ENCODE measurements at places on chromosomes 4 and X.

GRCh38 chr4:74431113-74431826 lies 13.7 kb upstream of the AREG start:
- DNase-seq = no peak

- no peak for DNase-seq
Observed at GRCh38 chr4:16289897-16290554, 63.8 kb upstream of the TAPT1 start.

DNA sequence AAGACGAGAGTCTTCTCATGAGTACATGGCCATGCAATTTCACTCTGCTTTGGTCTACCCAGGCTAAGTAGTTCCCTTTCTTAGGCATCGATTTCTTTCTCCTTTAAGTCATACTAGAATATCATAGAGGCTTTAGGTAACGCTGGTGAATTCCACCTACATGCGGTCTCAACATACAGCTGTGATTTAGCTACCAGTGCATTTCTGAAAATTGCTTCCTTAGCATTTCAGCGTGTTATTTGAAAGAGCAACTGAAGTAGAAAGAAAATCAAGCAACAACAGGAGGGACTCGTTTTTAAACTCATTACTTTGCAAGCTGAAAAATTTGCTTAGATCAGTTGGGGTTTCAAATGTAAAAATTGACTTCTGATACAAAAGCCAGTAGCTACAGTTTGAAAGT lies 48.1 kb upstream of the RASGEF1B start:
- DNase-seq = no peak

GRCh38 chr4:88503344-88503743 lies 20.2 kb downstream of the PYURF start:
- DNase-seq = no peak

GRCh38 chr4:151667048-151667447 lies 93.8 kb downstream of the GATB start:
- DNase-seq = no peak

DNA sequence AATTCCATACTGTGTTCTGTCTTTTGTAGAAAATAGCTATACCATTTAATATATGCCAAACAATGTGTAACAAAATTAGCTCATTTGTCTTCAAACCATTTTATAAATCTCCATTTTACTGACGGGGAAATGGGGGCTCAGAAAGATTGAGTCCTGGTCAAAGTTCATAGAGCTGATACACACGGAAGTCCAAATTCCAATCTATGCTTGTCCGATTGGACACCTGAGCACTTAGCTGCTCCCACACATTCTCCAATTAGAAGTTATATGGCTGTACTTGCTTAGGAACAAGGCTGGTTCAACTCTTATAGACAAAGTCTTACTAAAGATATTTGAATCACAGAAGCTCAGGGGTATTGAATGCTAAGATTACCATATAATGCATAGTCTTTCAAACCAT lies 185.2 kb downstream of the ANKRD50 start:
- DNase-seq = no peak

DNA sequence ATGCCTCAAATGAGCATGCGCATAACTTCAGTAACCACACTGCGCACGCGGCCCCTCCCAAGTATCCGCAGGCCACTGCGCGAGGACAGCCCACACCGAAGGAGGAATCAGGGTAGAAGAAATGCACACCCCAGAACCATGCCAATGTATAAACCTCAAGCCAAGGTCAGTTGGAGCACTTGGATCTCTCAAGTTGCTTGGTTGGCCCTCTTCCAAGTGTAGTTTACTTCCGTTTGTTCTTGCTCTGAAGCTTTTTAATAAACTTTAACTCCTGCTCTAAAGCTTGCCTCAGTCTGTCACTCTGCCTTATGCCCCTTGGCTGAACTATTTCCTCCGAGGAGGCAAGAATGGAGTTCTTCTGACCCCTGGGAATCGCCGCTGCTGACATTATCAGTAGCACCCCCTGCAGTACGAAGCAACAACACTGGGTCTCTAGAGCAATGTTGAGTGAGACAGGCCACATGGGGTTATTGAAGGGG lies 22.0 kb upstream of the SPINK2 start:
- DNase-seq = no peak

DNA sequence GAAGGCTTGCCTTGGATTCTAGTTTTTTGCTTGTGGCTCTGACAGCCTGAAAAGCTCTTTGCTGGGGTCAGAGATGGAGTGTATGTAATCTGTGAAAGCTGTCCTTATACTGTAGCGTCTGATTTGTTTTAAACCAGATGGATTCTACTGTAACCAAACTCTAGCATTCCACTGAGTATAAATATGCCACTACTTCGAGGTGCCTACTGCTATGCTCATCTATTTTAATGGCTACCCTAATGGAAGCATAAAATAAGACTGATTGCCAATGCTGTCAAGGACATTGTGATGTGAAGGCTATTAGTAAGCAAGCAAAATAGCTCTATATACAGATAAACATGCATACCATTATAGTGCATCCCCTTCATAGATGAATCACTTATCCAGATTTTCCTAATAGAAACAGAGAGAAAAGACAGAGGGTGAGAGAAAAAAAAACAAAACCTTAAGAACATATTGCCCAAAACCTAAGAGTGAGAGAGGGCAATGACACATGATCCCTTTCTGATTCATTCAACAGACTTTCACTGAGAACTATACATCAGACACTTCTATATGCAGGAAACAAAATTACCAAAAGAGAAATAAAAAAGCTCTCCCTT lies 1025.8 kb upstream of the LCORL start:
- no peak for DNase-seq

DNA sequence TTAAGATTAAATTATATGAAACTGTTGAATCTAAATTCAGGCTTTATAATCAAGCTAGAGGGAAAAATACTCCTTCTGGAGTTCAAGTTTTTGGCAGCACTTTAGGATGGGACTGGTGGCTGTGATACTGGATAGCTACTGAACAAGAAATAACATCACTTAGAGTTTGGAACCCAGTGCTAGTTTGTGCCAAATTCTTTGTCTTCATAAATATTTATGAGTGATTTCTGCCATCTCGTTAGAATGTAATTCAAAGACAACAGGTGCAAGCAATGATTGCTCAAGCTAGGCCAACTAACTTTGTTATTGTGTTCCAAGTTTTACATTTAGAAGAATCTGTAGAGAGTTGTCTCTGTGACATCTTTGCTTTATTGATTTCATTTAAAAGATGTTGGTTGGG lies 417.9 kb downstream of the FAT4 start:
- DNase-seq = no peak

DNA sequence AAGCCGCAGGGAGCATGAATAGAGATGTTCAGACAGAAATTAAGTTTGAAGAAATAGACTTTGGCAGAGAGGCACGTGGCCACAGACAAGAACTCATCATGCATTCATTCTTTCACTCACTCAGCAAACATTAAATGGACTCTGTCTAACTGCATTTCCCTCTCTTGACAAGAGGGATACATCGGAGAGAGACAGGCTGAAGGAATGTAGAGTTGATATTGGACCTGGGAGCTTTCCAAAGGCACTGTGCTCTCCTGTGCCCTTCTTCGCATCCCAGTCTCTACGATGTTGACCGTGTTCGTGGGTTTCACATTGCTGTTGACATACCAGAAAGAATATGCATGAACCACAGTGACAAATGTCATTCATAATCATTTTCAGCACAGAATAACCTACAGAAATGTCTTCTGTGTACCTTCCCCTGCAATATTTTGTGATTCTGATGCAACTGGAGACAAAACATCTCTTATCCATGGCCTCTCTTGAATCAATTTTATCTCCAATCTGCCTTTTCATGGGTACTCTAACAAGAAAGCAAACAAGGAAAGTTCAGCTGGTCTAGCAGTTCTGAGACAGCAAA lies 34.7 kb upstream of the CD99 start:
- DNase-seq = no peak

DNA sequence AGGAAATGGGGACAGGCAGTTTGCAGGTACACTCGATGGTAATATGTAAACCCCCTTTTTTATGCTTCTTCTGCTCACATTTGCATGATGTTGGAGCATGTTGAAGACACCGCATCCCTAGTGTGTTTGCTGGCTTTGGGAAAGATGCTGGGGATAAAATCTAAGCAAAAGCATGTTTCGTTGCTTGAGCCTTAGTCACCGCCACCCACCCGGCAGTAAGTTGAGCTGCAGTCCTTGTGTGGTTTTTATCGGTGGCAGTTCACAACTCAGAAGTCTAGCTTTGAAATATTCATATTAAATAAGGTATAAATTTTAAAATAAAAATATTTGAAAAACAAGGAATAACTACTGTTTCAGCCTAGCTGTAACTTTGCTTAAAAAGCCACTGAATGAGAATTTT lies 21.7 kb upstream of the MND1 start:
- no peak for DNase-seq

GRCh38 chr4:22179124-22179874 lies 230.7 kb upstream of the KCNIP4 start:
- peak; percentile 68 for DNase-seq

DNA sequence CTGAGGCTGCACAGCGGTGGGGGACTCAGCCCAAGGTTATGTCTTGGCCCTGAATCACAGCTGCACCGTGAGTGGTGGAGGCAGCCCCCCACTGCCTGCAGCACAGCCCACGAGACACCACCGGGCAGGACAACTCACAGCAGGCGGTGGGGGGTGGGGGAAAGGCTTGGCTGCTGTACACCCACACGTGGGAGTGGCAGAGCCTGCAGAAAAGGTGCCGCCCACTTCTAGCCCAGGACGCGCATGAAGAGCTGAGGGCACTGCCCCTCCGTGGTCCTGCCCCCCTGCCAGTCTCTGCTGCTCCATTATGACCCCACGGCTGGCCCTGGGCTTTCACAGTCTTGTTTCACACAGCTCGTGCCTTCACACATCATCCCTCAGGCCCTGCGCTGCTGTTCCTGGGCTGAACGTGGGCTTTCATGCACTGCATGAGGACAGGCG lies 40.8 kb downstream of the FGFRL1 start:
- DNase-seq = no peak

- DNase-seq = no peak
Observed at GRCh38 chr4:88138561-88138960, 19.9 kb downstream of the ABCG2 start.

DNA sequence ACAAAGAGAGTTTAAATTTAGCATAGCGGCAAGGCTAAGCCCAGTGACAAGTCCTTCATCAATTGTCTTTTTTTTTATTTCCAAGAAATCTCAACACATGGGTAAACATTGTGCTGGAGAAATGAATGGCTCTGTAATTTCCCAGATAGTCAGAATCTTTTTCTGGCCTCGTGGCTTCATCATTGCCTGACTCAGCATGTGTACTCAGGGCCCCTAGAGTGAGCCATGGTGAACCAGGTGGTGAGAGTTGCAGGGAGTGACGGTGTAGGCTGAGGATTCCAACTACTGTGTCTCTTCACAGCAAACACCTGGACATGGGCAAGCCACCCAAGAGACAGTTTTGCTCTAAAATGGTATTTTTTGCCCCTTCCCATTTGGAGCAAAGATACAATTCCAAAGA lies 43.1 kb upstream of the UCP1 start:
- DNase-seq = no peak

DNA sequence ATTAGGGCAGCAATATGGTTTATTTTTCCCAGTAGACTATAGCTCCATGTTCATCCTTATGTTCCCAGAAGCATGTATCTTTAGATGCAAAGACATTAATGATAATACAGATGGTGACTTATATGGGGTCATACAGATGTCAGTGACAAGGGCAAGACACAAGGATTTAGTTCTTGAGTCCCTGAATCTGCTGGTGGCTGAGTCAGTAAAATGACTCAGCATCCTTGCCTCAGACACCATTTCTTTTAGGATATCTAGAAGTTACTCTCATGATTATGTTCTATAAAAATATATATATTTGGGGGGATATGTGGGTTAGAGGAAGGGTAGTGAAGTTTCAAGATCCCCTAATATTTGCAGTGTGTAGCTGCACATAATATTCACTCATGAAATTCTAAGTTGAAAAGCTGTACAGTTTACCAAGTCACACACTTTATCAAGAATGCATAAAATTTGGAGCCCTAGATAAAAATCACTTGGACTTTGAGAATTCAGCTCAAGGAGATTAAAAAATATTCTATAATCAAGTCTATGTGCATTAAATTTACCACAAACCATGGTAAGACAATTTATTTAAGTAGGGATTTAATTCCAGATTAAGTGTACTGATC lies 101.9 kb downstream of the LNX1 start:
- no peak for DNase-seq

- peak; percentile 49 for DNase-seq
Observed at GRCh38 chr4:78545275-78546246, 6.0 kb upstream of the ANXA3 start.

- no peak for DNase-seq
Observed at GRCh38 chr4:82553020-82553419, 8.8 kb downstream of the TMEM150C start.

GRCh38 chr4:87697272-87697671 lies 47.2 kb downstream of the DMP1 start:
- DNase-seq = no peak

DNA sequence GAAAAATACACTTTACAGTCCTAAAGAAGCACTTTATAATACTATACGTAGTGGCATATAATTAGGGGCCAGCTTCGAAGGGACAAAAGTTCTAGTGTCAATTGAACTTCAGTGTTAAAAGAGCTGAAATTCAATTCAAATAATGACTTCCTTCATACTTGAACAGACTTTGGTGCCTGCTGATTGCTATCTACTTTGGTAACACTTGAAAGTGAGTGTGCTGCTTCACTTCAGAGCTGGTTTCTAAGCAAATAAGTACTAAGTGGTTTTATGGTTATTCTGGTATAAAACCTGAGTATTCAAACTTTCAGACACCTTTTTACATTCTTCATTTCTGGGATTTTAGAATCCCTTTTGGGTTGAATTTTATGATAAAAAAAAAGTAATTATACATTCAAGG lies 107.0 kb downstream of the SLC4A4 start:
- no peak for DNase-seq

- peak; percentile 56 for DNase-seq
Observed at GRCh38 chr4:174828845-174829701, at the start of gene GLRA3. GLRA3 (minus strand) TSS chr4:174829247; CDS start chr4:174828811, 436 bp downstream.

- DNase-seq = no peak
Observed at GRCh38 chrX:55161581-55161980, 58.6 kb upstream of the PAGE5 start.
